Thoracic aorta (tissue), 2 donors: ENCODE measurements at places on chromosomes 4 and X.

DNA sequence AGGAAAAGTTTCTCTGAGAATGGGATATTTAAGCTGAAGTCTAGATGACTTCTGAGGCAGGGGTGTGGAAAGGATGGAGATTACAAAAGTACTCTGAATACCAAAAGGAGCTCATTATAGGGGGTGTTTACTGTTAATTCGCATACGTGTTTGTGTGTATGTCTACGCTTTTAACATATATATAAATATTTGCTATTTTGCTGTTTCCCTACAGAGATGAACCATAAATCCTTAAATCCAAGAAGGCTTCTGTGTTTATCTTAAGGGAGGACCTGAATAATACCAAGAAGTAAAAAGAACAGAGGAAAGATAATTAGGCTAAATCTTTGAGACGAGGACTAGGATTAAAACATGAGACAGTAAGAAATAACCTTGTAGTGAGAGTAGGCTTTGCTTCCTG is 166.0 kb downstream of the ARAP2 start:
- H3K36me3 ChIP-seq: no peaks in the 10 kb centered on the region
- no peaks in the 10 kb centered on the region for H3K27me3 ChIP-seq
- H3K4me1 ChIP-seq: no peaks in the 10 kb centered on the region
- DNase-seq: no peak
- no peak overlapping the region for H3K27ac ChIP-seq
- no peak overlapping the region for H3K4me3 ChIP-seq

DNA sequence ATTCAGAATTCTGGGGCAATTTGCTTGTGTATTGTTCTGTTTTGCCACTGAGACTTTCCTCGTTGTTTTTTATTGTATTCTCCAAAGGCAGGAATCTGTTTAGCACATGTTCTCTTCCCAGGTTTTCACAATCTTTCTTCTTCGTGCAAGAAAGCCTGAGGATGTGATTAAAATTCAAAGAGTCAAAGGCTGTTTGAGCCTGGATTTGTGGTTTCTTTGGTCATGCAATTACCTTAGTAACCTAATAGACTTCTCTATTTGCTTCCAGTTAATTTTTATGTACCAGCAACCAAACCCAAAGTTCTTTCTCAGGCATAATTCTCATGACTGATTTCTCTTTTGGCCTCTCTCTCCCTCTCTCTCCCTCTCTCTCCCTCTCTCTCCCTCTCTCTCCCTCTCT is 1420.1 kb upstream of the TENM3 start:
- H3K4me1 ChIP-seq: peaks cover 5% of the 10 kb centered on the region
- H3K27ac ChIP-seq: no peak overlapping the region
- H3K27me3 ChIP-seq: no peaks in the 10 kb centered on the region

- DNase-seq: no peak
- H3K36me3 ChIP-seq: peaks cover 31% of the 10 kb centered on the region
- H3K4me3 ChIP-seq: no peak overlapping the region
- H3K27ac ChIP-seq: no peak overlapping the region
- H3K27me3 ChIP-seq: no peaks in the 10 kb centered on the region
These were observed 90.7 kb downstream of the CDS1 start for GRCh38 chr4:84673475-84674240.

GRCh38 chrX:132677233-132677716 is 188.4 kb upstream of the MBNL3 start:
- H3K27ac ChIP-seq: no peak overlapping the region
- no peak overlapping the region for H3K4me3 ChIP-seq
- H3K4me1 ChIP-seq: no peaks in the 10 kb centered on the region
- H3K36me3 ChIP-seq: no peaks in the 10 kb centered on the region
- no peak for DNase-seq

- H3K27ac ChIP-seq: peak overlapping the region; percentile 43
- H3K4me1 ChIP-seq: peaks cover 95% of the 10 kb centered on the region
- H3K36me3 ChIP-seq: peaks cover 15% of the 10 kb centered on the region
- no peak for DNase-seq
- H3K4me3 ChIP-seq: peak overlapping the region; percentile 24
These were observed 9.9 kb downstream of the CPEB2 start for GRCh38 chr4:15012017-15012788.
